CD4-positive, alpha-beta T cell treated with Interferon alpha-2 for 1 hour (primary cell): ENCODE measurements at places on chromosomes 11 and 22.

- DNase-seq, result no peak
Observed at GRCh38 chr11:128553662-128554362, 33.5 kb downstream of the ETS1 start.

DNA sequence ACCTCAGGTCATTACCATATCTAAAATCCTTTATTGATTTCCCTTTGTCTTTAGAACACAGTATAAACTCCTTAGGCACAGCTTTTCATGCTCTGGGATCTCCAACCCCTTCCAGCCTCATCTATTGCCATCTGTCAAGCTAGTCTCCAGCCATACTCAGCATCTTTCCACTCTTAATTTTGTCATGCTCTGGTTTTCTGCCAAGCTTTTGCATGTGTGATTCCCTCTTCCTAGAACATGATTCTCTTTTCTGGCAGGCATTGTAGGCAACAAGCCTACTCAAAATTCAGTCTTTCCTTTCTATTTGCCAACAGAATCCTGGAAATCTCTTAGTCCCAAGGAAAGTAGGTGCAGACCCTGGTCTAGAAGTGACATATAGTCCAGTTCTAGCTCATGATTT lies 35.5 kb upstream of the SLC6A5 start:
- DNase-seq, result no peak

DNA sequence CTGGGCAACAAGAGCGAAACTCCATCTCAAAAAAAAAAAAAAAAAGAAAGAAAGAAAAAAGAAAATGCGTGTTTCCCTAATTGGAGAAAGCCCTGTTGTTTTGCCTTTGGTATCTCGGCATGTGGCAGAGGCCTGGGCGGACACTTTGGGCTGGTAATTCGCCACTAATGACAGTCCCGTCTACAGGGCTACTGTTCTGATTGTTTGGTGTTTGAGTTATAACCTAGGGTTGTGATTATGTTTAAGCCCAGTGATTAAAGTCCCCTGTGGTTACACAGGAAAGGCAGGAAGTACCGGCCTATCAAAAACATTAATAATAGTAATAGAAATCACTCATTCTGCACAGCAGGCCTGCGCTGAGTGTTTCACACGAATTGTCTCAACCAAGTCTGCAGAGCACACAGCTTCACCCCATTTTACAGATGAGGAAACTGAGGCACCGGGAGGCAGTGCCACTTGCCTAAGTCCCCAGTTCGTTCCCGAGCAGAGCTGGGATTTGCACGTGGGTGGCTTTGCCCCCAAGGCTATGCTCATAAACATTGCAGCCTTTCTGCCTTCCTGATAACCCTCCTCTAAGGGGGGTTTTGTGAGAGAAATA lies 39.1 kb upstream of the GRAMD4 start:
- DNase-seq, result no peak

DNA sequence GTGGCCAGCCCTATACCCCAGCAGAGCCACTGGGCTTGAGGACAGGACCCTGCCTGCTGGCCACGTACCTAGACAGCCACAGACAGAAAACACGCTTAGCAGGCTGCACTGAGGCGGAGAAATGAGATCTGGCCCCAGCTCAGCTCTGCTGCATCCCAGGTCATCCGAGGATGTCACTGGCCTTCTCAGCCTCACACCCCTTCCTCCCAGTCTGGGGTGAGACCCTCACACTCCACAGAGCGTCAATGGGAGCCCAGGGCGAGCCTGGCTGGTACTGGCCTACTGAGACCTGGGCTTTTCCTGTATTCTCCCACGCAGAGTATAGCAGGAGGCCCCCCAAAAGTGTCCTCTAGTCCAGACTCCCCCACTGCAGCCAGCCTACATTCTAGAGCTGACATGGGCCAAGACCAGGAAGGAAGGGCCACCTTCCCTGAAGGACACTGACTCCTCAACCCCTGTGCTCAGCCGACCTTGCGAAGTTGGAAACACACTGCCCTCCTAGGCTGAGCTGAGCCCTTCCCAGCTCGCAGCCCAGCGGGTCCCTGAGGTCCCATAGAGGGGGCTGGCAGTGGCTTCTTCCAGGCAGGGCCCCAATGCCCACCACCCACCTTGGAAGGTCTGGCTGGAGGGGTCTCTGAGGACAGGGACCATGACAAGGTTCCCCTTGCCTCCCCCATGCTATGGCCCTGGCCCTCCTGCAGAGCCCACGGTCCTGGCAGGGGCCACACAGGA lies 65.9 kb upstream of the LINC01488 start:
- DNase-seq, result no peak

DNA sequence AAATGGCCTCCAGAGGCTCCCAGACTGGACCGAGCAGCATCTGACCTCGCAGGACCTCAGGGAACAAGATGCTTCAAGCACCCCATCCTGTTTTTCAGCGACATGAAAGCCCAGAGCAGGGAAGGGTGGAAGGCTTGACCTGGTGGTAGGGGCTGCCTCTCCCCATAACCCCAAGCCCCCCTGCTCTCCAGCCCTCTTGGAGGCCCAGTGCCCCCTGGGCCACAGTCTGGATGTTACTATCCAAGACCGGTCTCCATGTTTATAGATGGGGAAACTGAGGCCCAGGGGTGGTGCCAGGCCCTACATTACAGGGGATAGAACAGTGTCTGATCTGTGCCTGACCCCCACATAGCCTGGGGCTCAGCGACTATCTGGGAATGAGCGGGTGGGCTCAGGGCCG lies 7.0 kb downstream of the FGF3 start:
- no peak for DNase-seq
